ENCODE measurements at places on chromosomes 1 and 21.
A peak's percentile ranks its signal among the peaks of the same experiment; 100 is the strongest.

DNA sequence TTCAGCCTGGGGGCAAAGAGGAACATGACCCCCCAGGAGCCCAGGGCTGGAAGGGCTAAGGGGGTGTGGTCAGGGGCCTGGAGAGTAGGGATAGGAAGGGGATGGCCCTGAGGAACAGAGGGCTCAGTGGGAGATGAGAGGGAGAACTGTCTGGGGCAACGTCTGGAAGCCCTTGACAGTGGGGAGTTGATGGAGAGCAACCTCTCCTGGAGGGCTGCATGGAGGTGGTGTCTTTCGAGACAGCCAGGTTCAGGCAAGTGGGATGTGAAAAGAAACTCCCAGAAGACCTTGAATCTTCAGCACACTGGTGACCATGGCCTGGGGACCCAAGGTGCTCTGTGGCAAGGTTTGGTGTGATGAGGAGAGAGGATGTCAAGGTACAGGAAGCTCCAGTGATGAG lies 54.2 kb upstream of the RUNX3 start:
- DNase-seq, result no peak

DNA sequence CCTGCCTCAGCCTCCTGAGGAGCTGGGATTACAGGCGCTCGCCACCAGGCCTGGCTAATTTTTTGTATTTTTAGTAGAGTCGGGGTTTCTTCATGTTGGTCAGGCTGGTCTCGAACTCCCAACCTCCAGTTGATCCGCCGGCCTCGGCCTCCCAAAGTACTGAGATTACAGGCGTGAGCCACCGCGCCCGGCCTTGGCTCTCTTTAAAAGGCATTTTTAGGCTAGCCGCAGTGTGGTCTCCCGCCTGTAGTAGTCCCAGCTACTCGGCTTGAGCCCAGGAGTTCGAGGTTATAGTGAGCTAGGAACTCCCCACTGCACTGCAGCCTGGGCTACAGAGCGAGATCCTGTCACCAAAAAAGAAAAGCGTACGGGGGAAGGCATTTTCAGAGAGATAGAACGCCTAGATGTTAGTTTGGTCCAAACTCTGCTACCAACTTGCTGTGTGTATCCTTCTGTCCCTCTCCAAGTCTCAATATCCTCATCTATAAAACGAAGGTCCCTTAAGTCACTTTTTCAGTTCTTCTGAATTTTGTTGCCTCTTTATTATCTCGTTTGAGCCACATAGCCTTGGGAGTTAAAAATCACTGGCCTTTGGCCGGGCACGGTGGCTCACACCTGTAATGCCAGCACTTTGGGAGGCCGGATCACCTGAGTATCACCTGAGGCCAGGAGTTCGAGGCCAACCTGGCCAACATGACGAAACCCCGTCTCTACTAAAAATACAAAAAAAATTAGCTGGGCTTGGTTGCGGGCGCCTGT lies 734 bp downstream of the MED18 start:
- DNase-seq, result peak; percentile 39

DNA sequence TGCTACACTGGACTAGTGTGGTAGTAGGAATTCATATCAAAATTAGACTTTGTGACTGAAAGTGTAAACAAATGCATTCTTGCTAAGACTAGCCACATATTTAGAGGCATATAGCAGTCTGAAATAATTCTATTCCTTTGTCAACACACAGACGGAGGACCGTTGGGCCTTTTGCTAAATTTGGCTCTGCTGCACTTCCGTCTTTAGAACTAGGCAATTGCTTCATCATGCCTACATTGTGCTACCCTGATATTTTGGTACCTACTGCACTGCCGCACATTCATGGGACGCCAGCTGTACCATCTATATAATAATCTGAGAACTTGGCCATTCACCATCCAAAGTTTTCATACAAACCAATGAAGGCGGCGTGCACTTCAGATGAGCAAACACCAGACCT lies 346.8 kb downstream of the KIF26B start:
- no peak for DNase-seq

GRCh38 chr1:77514921-77515776 lies 167.3 kb downstream of the ZZZ3 start:
- no peak for DNase-seq

- no peak for DNase-seq
These were observed 109.7 kb downstream of the TGFBR3 start for GRCh38 chr1:91776068-91776794.

DNA sequence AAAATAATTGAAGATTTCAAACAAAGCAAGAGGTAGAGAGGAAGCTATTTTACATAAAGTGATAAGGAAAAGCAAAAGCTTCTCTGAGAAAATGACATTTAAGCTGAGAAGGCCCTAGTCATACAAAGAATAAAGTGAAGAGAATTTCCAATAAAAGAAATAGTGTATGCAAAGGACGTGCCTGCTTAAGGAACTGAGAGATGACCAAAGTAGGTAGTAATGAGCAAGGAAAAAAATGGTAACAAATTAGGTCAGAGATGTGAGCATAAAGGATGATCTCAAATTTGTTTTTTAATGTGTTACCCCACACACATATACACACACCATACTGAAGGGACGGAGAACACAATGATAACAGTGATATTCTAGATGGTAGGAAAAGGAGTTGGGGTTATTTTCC lies 46.4 kb downstream of the NRIP1 start:
- DNase-seq, result no peak

DNA sequence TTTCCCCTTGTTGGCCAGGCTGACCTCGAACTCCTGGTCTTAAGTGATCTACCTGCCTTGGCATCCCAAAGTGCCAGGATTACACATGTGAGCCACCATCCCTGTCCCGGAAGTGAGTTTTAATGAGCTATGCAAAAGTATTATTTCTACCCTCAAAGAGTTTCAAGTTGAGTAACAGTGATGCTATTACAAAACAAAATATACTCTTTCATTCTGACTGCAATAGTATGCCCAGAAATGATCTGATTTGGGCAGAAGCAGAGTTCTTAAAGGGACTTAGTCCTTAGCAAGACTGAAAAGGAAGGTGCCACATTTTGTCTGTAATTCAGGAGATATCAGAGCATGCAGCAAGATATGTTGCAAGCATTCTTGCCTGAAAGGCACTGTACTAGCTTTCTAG lies 375.4 kb downstream of the NUF2 start:
- no peak for DNase-seq

- no peak for DNase-seq
These were observed 5.4 kb downstream of the HECTD3 start for GRCh38 chr1:45005761-45006160.

- DNase-seq, result no peak
These were observed 48.1 kb downstream of the S100B start for GRCh38 chr21:46556802-46557201.

DNA sequence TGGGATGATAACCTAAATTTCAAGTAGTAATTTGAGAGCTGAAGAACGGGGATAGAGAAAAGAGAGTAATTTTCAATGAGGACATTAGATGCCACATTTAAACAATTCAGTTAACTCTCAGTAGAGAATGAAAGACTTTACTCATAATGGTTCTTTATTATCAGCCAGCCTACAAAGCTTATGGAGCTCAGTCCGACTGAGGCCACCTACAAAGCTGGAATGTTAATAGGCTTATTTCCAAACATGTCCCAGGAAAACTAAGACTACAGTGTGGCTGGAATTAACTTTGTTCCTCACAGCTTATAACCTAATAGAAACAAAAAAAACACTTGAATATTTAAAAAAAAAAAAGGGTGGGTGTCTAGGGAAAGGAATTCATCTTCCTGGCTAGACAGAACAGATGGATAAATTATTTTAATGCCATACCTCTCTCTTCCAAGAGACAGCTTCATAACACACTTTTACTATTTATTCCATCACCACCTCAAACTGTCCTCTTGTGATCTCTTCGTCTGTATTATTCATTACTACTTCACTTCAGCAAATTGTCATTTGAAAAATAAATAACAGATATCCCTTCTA lies 9.8 kb downstream of the SLC19A2 start:
- no peak for DNase-seq

GRCh38 chr1:6392809-6393399 lies 663 bp downstream of the ACOT7 start:
- no peak for DNase-seq

DNA sequence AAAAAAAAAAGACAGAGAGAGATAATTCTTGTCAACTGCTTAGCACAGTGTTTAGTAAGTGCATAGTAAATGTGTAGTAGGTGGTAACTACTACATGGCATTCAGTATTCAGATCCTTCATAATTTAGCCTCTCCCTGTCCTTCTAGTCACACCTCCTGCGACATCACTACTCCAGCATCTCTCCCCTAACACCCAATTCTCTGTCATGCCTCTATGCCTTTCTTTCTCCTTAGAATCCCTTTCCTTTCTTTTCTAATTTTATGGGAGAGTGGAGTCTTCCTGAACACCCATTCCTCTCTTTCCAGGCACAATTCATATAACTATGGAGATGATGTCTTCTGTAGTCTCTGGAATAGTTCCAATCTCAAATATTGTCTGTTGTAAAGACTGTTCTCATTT lies 3.9 kb upstream of the VPS72 start:
- no peak for DNase-seq

DNA sequence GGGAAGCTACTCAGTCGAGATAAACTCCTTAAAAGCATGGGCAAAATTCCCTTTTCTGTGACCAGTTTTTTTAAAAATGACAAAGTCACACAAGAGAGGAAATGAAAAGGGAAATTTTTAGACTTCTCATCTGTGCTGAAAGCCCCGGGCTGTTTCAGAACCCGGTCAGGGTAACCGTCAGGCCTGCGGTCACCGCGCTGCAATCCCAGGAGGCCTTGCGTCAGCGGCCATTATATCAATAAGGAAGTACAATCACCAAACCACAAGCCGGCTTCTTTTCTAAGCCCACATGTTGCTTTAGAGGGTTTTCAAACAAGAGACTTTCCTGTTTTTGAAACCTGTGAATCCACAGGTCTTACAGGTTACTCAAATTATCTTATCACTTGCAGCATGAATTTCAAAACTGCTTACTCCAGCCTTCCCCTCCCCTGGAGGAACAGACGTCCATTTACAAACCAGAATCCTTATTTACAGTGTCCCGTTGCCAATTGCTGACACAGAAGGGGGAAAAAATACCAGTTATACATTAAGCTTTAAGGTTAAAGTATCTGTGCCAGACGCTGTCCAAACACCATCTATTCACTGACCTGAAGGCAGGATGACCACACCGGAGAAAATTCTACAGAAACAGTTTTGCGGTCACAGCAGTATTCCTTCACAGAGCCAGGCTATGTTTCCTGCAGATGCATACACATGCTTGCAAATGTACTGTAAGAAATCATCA lies 165.3 kb downstream of the TOMM20 start:
- DNase-seq, result peak; percentile 88

DNA sequence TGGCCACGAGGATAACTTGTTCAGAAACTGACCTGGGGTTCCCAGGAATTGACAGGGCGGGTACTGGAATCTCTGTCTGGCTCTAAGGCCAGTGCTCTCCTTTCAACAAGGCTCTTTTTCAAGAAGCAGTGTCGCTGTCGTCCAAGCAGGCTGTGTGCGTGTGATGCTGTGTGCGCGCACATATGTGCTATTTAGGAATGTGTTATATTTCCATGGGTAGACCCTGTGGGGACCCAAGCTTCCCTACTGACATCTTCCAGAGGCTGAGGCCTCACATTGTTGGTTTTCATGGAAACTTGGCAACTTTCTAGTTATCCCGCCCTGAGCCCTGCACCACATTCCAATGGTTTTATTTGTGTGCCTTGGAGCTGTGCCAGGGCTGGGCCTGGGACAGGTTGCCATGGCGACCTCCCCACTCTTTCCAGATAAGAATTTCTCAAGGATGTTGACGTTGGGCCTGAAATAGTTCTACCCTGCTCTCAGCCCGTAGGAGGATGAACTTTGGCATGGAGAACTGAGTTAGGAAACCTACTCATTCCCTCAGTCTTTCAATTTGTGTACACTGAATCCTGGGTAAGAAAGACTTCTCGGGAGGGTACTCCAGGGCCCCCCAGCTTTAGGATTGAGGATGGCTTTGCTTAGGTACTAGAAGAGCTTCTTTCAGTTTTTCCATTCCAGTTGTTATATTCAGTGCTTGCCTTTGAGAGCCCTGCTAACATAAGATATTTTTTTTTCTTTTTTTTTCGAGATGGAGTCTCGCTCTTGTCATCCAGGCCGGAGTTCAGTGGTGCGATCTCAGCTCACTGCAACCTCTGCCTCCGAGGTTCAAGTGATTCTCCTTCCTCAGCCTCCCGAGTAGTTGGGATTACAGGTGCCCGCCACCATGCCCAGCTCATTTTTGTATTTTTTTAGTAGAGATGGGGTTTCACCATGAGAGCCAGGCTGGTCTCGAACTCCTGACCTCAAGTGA lies 38.8 kb upstream of the SRSF10 start:
- DNase-seq, result no peak

GRCh38 chr1:103372866-103373265 lies 152.6 kb upstream of the RNPC3 start:
- DNase-seq, result no peak

DNA sequence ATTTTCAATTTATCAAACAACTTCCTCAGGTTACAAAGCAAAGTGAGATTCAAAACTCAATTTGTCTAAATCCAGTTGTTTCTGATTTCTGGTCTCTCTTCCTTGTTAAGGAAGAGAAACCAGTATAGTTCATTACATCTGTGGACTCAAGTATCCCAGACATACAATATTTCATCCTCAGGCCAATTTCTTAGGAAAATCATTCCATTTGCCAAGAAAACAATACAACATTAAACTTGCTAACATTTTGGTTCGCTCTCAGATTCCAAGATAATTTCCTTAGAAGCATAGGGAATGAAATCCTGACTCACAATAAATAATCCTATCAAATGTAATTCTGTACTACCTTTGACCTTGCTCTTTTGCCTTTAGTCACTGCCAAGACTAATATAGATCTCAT lies 11.2 kb upstream of the TTLL7 start:
- no peak for DNase-seq

DNA sequence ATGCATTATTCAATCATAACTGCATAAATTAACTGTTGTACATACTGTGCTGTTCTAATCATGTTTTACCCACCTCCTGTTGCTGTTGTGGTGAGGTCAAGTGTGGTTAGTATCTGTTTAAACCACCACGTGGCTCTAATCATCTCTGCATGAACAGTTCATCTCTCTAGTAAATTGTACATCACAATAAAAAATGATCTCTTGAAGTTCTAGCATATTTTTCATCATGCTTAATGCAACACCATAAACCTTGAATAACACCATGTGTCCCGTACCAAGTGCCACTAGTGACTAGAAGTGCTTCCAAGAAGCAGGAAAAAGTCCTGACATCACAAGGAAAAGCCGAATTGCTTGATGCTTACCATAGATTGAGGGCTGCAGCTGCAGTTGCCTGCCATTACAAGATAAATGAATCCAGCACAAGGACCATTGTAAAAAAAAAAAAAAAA lies 51.7 kb downstream of the SNRPE start:
- DNase-seq, result no peak

DNA sequence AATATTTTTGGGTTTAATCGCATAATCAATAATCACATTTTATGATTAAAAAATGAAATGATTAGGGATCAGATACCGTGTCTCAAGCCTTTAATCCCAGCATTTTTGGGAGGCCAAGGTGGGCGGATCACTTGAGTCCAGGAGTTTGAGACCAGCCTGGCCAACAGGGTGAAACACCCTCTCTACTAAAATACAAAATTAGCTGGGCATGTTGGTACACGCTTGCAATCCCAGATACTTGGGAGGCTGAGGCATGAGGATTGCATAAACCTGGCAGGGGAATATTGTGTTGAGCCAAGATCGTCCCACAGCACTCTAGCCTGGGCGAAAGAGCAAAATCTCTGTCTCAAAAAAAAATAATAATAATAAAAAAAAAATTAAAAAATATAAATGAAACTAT lies 1581.4 kb downstream of the KCNT2 start:
- no peak for DNase-seq

- DNase-seq, result peak; percentile 60
These were observed 12.1 kb downstream of the MCL1 start for GRCh38 chr1:150567341-150567716.
